AG20443 (cell line): ENCODE measurements at places on chromosomes 2 and 18.

GRCh38 chr18:73007195-73007914 lies 139.6 kb upstream of the NETO1 start:
- no peak for DNase-seq

GRCh38 chr2:101869527-101869926 lies 122.2 kb upstream of the IL1R2 start:
- no peak for DNase-seq

GRCh38 chr2:114219456-114219855 lies 223.0 kb upstream of the DPP10 start:
- DNase-seq = no peak

DNA sequence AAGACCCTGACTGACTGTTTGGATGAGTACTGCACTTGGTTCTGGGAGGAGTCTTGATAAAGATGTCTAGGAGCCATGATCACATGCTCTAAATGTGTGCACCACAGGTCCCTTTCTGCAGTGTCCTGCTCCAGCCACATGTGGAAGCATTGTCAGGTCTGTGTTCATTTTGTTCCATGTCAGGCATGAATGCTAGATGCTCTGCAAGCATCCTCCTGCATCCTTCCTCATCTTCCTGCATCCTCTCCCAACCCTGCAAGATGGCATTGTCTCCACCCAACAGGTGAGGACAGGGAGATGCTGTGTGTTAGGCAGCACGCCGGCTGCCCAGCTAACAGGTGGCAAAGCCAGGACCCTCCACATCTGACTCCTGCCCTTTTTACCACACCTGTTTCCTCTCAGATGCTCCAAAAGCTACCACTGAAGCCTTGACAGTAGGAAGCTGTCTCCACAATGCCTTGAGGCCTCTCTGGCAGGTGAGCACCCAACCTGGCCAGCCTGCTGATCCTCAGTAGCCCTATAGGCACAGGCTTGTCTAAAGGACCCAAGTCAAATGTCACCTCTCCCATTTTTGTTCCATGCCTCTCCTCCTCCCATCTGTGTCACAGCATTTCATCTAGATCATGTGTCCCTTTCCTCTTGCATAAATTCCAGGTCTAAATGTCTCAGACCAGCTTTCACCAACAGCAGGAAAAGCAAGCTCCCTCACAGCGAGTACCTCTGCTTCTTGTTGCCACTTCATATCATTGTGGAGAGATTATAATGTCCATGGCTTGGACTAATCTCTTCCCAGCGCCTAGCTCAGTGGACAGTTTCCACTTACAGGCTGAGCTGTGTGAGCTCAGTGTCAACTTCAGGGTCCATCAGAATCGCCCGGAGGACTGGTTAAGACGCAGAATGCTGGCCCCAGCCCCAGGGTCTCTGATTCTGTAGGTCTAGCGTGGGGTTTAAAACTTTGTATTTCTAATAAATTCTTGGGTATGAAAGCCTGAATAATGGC lies 55.0 kb downstream of the TMEM163 start:
- no peak for DNase-seq

- DNase-seq = no peak
These were observed 18.6 kb downstream of the LONRF2 start for GRCh38 chr2:100303744-100304143.

- no peak for DNase-seq
These were observed 197.0 kb downstream of the UBE2E3 start for GRCh38 chr2:181177376-181177775.

DNA sequence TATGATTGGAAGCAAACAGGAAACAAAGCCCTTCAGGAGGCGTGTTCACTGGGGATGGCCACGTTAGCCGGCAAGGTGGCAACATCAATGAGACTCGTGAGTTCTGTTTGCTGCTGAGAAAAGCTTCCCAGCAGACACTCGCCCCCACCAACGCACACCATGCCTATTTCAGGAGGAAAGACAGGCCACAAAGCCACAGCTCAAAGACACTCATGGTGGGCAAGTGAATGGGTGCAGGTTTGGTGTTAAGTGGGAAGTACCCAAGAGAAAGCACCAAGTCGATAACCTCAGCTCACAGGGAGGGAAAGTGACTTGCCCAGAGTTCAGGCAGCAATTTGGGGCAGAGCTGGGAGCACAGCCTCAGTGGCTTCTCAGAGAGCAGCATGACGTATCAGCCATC lies 10.5 kb upstream of the MTERF4 start:
- no peak for DNase-seq

- no peak for DNase-seq
These were observed 85.2 kb downstream of the MDH1 start for GRCh38 chr2:63673865-63674533.

DNA sequence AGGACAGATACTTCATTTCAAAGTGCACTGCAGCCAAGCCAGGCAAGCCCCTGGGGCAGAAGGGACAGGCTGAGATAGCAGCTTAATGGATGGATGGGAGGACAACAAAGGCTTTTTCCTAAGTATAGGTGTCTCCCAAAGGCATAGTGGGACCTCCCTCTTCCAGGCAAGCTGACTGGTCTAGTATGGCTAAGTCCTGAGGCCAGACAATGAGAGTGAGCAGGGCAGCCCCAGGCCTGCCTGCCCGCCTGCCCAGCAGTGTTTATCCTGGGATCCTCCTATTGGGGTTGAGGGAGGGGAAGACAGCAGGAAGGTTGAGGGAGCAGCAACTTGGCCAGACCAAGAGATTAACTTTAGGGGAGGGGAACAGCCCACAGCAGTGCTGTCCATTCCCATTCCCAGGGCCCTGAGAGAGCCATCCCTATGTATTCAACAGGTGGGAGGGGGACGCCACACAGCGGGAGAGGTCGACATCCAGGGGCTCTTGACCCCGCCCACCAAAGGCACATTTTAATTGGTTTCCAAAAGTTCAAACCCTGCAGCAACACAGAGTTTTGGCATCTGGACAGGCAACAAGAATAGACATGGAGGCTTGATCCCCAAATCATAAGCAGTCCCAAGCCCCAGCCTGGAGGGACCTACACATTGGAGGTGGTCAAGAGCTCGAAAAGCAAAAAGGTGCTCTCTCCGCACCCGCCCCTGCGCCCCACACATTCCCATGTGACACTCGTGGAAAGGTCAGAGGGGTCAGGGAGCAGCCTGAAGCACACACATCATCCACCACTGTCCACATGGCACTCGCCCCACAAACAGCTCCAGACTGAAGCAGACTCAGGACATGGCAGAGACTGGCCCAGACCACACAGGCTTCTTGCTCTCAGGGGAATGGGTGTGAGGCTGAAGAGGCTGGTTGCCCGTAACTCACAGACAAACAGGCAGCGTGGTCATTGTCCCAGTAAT lies 2.9 kb upstream of the SFXN5 start:
- DNase-seq = no peak

DNA sequence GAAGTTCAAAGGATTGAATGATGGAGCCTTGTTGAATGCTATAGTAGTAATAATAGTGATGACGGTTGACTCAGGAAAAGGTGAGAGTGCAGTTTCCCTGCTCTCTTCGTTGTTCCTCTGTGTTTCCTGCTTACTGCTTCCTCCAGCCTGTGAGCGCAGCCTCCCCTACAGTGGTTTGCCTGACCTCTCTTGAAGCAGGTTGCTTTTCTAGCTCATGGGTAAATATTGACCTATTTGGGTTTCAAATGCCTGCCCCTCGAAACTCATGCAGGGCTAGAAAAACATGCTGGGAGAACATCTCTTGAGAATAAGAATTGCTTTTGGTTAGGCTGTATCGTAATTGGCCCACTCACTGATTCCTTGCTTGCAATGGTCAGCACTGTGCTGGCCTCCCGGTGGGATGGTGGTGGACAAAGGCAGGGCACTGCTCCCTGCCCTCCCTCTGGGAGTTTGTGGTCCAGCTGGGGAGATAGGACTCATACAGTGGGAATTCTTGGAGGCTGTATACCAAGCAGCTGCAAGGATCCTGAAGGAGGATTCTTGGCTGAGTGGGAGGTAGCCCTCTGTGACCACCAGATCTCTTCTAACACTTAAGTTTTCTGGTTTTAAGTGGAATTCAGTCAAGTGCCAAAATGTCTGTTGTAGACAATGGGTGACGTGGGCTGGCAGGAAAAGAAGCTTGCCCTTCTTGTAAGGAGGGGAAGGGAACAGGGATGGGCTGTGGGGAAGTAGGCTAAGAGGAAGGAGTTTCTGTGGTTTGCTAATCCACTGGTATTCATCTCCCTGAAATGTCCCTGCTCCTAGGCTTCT lies 5.4 kb upstream of the RNF181 start:
- peak; percentile 84 for DNase-seq

- DNase-seq = no peak
These were observed 26.5 kb downstream of the OSBPL6 start for GRCh38 chr2:178220814-178221213.

DNA sequence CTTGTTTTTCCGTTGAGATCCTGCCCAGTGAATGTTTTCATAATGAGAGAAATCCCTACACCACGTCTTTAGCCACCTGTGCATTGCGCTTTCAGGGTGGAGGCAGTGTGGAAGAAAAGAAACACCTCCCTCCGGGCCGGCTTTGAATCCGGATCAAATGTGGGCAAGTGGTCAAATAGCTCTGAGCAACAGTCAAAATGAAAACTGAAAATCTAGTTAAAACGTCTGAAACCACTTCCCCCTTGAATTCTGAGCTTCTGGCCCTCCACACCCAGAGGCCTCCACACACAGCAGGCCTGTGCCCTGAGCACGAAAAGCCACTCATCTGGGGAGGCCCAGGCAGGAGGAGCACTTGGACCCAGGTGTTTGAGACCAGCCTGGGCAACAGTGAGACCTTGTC lies 263.6 kb upstream of the SALL3 start:
- no peak for DNase-seq

- DNase-seq = no peak
These were observed 9.8 kb downstream of the RMDN2 start for GRCh38 chr2:37934591-37935513.

- DNase-seq = no peak
These were observed 159.8 kb downstream of the TAF4B start for GRCh38 chr18:26386002-26386401.

GRCh38 chr2:129802290-129802689 lies 177.2 kb upstream of the RAB6C start:
- DNase-seq = no peak

- DNase-seq = no peak
These were observed 15.2 kb upstream of the TMEM178A start for GRCh38 chr2:39650468-39650867.

DNA sequence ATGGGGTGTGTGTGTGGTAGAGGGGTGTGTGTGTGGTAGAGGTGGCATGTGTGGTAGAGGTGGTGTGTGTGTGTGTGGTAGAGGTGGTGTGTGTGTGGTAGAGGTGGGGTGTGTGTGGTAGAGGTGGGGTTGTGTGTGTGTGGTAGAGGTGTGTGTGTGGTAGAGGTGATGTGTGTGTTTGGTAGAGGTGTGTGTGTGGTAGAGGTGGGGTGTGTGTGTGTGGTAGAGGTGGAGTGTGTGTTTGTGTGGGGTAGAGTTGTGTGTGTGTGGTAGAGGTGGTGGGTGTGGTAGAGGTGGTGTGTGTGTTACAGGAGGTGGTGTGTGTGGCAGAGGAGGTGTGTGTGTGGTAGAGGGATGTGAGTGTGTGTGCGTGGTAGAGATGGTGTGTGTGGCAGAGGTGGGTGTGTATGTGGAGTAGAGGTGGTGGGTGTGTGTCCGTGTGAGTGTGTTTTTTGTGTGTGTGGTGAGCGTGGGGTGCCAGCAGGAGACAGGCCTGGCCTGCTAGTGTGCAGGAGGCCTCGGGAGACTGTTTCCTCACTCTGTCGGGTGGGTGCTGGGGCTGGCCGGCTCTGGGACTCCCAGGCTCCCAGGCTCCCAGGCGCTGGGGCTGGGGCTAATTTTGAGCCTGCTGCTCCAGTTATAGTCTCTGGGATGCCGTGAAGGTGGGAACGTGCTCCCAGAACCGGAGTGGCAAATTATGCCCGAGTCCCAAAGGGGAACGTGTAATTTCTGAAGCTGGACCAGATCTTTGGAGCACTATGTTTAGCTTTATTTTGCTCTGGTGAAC lies 165.2 kb downstream of the DYSF start:
- DNase-seq = peak; percentile 7

- no peak for DNase-seq
These were observed 22.9 kb downstream of the TGIF1 start for GRCh38 chr18:3472681-3473544.

- DNase-seq = no peak
These were observed 22.6 kb downstream of the EIF4E2 start for GRCh38 chr2:232573042-232573441.

DNA sequence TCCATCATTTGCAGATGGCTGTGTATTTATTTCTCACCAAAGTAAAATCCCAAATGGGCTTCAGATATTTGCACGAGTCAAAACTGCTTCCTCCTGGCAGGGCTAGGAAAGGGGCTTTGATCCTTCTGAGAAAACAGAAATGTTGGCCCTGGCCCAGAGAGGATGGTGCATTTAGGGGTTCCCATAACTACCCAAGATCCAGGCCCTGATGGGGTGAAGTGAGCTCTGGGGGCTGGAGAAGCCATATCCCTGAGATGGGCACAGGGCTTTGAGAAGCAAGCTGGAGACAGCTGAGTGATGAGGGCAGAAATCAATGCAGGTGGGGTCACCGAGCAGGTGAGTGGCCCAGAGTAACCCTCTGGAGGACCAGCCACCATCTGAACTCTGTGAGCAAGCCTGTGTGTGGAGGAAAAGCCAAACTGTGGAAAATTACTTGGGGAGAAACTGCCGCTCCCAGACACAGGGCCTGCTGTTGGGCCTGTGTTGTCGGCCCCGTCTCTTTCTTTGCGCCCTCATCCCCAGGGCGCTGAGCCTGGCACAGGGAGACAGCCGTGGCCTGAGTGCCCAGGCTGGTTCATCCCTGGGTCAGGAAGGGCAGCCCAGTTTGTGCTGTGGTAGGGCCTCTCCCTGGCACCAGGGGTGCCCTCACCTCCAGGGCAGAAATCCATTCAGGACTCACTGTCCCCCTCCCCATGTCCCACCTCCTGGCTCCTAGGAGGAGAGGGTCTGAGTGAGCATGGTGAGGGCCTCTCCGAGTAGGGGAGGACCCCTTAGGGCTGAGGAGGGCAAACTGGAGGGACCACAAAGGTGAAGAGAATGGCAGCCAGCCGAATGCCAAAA lies 167.8 kb upstream of the HAAO start:
- DNase-seq = no peak

DNA sequence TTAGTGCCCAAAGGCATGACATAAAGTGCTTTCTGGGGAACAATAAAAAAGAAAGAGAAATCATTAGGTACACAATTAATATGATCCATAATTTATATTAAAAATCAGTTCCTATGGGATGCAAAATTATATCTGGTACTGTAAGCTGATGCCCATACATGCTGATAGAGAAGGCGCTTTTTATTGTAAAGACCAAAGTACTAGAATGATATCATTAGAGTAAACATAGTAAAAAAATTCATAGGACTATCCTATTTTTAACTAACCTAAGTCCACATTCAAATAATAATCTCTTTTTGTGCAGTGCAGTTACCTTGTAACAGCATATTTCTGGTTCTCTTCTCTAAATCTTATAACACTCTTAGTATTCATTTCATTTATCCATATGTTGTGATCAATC lies 252.2 kb downstream of the ASXL3 start:
- DNase-seq = no peak

GRCh38 chr2:60504049-60504448 lies 49.4 kb downstream of the BCL11A start:
- no peak for DNase-seq

DNA sequence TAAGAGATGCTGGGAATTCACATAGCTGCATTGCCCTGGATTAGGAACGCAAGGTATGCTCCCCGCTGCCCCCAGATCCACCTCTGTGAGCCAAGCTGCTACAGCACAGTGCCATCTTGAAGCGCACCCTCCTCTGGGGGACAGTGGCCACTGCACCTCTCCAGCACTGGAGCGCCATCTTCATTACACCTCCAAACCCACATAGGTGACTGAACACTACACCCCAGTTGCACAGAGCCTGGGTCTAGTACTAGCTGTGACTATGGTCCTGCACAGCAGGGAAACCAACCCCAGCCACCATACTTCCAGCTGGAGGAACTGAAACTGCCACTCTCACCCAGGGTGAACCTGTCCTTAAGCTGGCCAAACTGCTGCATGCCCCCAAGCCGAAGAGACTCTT lies 84.6 kb downstream of the TMEM237 start:
- DNase-seq = no peak
